Head of caudate nucleus (tissue), 42 donors: ENCODE measurements at places on chromosomes 1 and 21.

- DNase-seq = no peak
These were observed 7.7 kb upstream of the PPM1J start for GRCh38 chr1:112722601-112723510.

- DNase-seq = no peak
These were observed 66.8 kb upstream of the SLC44A3 start for GRCh38 chr1:94753171-94753972.

- DNase-seq = no peak
These were observed 27.7 kb upstream of the VWA5B1 start for GRCh38 chr1:20262810-20263534.

DNA sequence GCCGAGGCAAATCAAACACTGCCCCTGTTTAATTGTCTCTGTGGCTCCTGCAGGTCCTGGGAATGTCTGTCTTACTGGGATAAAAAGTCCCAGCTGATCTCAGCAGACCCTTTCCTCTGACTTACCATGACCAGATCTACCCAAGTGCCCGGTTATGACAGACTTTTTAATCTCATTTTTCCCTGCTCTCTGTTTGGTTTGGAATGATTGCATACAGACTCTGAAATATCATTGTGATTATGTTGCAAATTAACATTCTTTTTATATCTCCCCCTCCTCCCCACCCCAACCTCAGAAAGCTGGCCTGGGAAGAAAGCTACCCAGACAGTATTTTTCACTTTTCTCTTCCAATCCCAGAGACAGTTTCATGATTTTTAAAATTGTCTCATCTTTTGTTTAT is 16.3 kb downstream of the RAB7B start:
- no peak for DNase-seq

- no peak for DNase-seq
These were observed 4.0 kb downstream of the KDM1A start for GRCh38 chr1:23023174-23023845.

GRCh38 chr21:31386006-31386405 is 41.9 kb upstream of the TIAM1 start:
- no peak for DNase-seq

GRCh38 chr1:62314454-62315350 is 4.5 kb downstream of the KANK4 start:
- DNase-seq = no peak

- no peak for DNase-seq
These were observed 37.0 kb downstream of the RIPK4 start for GRCh38 chr21:41729701-41730366.

DNA sequence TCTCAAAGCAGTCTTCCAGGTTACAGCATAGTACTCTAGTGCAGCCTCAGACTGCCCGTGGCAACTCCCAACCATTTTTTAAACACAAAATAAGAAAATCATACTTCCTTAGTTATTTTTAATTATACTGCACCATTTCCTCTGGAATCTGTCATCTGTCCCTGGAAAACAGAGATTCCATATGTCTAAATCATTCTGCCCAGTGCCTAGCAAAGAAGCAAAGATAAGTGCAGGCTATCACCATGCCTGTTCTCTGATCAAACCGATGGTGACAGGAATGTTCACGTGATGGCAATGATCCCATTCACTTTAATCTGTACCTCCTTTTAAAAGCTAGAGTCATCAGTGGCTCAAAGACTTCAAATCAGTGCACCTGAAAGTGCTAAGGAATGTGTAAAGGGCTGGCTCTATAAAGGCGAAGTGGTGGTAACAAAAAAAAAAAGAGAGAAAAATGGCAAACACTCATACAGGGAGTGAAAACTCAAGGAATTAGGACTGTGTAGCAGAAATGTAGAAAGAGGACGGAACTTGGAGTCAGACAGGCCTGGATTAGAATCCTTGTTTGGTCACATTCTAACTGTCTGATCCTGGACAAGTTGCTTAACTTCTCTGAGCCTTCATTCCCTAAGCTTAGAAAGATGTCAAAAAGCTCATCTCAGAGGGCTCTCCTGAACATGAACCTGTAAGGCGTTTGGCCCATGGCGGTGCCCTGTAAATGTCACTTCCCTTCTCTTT is 9.9 kb upstream of the CCN1 start:
- no peak for DNase-seq

DNA sequence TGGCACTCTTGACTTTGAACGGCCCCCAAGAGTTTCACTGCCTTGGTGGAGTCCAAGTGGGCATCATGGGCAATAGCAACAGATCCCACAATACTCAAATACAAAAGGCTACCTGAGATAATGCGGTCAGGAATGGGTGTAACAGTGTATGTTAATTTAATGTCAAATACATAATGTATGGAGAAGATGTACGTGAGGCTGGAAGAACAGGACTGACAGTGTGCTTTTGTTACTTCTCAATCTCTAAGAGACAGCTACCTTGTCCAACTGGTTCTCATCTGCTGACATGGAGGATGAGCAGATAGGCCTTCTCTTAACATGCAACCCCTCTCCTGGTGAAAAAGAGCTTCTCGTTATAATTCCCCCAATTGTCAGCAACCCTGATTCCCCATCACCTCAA is 167.2 kb downstream of the APP start:
- no peak for DNase-seq

DNA sequence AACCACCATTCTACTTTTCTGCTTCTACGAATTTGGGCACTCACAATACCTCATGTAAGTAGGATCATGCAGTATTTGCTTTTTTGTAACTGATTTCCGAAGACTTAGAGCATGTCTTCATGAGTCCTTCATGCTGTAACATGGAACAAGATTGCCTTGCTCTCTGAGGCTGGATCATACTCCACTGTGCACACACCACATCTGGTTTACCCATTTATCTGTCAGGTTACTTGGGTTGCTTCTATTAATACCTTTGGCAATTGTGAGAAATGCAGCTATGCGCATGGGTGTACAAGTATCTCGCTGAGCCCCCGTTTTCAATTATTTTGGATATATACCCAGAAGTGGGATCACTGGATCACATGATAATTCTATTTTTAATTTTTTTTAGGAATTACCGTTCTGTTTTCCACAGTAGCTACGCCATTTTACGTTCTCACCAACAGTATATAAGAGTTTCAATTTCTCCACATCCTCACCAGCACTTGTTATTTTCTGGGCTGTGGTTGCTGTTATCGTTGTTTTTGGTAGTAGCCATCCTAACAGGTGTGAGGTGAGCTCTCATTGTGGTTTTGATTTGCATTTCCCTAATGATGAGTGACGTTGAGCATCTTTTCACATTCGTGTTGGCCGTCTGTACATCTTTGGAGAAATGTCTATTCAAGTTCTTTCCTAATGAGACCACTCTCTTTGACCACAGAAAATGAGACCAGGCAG is 10.7 kb upstream of the SLC2A5 start:
- no peak for DNase-seq

- no peak for DNase-seq
These were observed 278.8 kb downstream of the ASTN1 start for GRCh38 chr1:176885751-176886150.

DNA sequence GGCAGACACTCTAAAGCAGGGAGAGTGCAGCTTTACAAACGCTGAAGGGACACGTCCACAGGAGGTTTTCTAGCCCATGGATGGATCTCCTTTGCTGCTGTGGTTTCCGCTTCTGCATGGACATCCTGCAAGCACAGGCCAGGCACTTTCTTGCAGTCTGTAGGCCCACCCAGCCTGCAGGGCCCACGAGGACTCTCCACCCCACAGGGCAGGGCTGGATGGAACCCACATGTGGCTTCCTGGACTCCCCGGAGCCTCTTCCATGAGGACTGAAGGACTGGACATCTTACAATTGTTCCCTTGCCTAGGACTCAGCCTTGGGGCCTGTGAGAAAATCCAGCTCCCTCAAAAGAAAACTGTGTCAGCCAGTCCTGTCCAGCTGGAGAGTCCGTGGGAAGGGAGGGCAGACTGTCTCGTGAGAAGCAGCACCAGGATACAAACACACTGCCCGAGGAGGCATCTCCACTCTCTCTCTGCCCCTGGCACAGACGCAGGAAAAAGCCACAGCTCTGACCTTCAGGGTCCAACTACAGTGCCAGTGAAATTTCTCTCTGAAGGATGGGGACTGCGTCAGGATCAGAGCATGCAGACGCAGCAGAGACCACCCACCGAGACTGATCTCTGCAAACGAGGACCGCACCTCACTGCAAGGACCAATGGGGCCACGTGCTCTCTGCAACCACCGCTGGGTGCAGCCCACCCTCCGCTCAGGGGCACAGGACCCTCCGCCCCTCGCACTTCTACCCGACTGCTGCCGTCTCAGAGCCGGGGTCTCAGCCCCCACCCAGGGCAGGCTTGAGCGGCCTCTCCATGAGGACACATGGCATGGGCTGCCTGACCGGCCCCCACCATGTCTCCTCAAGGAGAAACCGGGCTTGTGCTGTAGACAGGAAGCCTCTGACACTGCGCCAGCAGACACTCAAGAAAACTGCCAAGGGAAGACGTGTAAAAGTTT is 130.1 kb downstream of the NPHP4 start:
- no peak for DNase-seq

- DNase-seq = no peak
These were observed 268.3 kb downstream of the ASTN1 start for GRCh38 chr1:176896216-176896615.

DNA sequence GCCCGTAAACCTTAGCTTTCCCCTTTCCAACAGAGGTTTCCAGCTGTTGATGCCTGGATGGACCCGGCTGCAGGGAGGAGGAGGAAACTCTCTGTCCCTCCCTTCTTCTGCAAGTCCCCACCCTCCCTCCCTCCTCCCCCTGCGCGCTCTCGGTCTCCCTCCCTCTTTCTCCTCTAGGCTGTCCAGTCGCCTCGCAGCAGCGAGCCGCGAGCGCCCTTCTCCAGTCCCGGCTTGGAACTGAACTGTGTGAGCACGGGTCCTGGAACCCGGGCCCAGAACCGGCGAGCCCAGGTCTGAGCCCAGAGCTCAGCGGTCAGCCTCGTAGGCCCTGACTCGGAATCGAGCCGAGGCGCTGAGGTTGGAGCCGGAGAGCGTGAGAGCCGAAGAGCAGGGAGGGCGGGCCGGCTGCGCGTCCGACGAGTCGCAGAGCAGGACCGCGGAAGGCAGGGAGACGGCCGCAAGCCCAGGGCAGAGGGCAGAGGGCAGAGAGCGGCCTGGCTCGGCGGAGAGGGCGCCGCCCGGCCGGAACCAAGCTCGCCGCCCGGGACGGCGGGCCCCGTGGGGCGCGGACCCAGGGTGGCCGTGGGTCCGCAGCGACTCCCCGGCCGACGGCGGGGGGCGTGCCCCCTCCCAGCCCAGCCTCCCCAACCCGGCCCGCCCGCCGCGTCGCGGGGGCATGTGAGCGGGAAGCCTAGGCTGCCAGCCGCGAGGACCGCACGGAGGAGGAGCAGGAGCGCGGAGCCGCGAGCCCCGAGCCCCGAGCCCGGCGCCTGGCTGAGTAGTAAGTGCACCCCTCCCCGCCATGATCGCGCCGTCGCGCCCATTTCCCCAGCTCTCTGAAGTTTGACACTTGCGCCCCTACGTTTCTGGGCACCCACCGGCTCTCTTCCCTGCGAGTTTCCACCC is at the start of gene SOX13:
TSS of gene SOX13 (plus strand) at position 185 of the 906 bp plus-strand sequence. CDS start 39,801 bp downstream, outside the sequence.
- peak; percentile 91 for DNase-seq

GRCh38 chr1:183575606-183576005 is 14.7 kb downstream of the NCF2 start:
- DNase-seq = no peak

- no peak for DNase-seq
These were observed 19.2 kb downstream of the RD3 start for GRCh38 chr1:211472724-211473123.

GRCh38 chr1:229843627-229844238 is 217.7 kb downstream of the URB2 start:
- no peak for DNase-seq

GRCh38 chr1:24708938-24709337 is 36.3 kb upstream of the CLIC4 start:
- no peak for DNase-seq

- DNase-seq = no peak
These were observed at the start of gene HES3 for GRCh38 chr1:6243993-6244392. Gene HES3, plus strand, starts transcription at chr1:6244179. Its CDS starts 187 bp downstream, at chr1:6244366.

- peak; percentile 74 for DNase-seq
These were observed 32.9 kb upstream of the RASAL2 start for GRCh38 chr1:178060789-178061556.

GRCh38 chr1:228279011-228279721 is 71.3 kb downstream of the OBSCN start:
- no peak for DNase-seq
